ENCODE measurements at places on chromosomes 7 and 10.

DNA sequence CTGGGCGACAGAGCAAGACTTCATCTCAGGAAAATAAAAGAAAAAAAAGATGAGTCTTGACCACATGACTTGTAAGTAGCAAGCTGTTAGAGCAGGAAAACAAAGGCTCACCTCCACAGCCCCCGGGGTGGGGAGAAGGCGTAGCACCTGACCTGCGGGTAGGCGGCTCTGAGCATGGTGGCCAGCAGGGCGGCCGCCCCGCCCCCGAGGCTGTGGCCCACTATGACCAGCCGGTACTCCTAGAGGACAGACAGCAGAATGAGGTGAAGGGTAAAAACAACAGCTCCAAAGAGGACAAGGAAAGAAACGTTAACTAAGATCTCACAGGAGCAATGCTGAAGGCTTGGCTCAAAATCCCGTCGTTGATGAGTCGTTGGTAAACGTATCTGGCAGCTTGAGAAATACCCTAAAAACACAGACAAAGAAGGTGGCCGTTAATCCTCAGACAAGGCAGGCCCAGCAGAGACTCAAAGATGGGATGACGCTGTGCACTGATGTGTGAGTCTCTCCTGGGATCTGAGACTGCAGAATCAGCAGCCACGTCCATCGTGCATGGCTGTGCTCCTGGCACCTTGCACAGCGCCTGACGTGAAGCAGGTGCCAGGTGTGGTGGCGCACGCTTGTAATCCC, 31.1 kb downstream of the DAGLB start:
- no peak for DNase-seq

DNA sequence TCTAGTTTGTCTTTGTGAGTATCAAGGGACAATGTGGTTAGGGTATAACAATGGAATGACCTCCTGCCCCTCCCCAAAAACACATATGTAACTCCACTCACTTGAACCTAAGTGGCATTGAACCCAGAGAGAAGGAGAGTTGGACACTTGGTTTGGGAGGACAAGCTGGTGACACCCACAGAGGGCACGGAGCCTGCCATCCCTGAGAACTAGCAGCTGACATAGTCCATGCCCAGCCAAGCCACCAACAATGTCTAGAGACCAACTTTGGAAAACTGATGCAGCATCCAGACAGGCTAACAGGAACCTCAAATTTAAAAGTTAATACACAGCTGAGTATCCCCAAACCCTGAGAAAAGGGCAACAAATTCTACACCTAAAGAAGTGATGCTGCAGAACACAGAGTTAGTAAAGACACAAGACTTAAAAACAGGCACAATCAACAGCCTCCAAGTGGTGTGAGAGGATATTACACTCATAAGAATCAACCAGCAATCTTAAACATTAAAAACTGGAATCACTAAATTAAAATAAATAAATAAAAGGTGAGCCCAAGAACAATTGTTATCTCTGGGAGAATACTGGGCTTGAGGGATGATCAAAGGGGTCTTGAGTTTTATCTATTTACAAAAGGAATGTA, 27.2 kb downstream of the NUDCD3 start:
- DNase-seq = no peak

DNA sequence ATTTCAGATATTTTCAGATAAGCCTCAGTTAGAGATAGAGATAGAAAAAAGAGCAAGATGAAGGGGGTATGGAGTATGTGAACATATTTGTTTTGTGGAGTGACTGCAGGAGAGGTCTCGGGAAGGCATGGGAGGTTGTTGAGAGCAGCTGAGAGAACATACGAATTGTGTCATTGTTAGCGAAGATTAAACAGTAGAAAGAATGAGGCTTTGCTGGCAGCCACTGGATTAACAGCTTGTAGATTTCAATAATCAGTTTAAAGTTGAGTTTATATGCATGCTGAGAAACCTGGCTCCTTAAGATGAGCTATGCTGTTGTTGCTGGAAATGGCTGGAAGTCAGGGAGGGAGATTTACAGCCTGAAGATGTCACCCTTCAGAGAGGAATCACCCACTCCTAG, 100.9 kb upstream of the SORCS3 start:
- DNase-seq = no peak

DNA sequence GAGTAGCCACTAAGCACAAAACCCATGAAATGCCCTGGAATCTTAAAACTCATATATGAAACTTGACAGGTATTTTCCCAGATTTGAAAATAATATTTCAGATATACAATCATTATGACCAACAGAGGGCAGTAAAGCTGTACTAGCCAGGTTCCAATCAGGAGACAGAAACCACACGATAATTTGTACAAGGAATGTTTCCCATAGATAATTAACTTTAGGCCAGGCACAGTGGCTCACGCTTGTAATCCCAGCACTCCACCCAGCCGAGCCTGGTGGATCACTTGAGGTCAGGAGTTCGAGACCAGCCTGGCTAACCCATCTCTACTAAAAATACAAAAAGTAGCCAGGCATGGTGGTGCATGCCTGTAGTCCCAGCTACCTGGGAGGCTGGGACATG, 31.0 kb upstream of the NUB1 start:
- peak; percentile 24 for DNase-seq

DNA sequence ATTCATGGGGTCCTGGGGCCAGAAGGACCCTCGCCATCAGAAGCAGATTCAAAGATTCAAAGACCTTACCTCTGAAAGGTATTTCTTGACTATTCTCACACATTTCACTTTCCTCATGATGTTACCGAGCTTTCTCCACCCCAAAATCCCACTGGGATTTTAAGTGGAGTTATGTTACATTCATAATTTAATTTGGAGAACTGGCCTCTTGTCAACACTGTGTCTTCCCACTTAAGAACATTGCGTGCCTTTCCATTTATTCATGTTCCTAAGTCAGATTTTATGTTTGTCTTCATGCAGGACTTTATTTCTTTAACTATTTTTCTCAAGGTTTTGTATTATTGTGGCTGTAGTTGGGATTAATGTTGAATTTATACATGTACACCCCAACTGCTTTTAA, 123.5 kb upstream of the BMPER start:
- no peak for DNase-seq

DNA sequence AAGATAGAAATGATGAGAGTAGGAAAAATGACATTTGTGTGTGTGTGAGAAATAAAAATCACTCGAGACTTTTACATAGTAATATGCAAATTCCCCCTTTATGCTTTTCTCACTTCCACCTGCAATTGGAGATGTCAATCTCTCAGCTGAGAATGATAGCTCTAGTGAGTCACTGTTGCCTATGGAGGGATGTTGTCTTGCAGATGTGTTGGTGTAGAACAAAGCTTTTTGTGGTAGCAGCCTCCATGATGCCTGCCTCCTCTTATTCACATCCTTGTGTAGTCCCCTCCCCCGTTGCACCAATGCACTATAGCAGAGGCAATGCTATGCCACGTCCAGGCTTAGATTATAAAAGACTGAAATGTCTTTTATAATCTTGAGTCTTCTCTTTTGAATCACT, 33.8 kb downstream of the SPAG6 start:
- no peak for DNase-seq

- DNase-seq = no peak
These were observed 166.6 kb downstream of the VTI1A start for GRCh38 chr10:112613620-112614019.

GRCh38 chr7:1579481-1580421, 9.9 kb upstream of the PSMG3 start:
- peak; percentile 39 for DNase-seq

GRCh38 chr7:23184709-23185359, 3.0 kb downstream of the NUP42 start:
- DNase-seq = peak; percentile 7

GRCh38 chr7:69204943-69205342, 393.3 kb upstream of the AUTS2 start:
- no peak for DNase-seq

GRCh38 chr7:155425887-155426286, 32.0 kb upstream of the EN2 start:
- no peak for DNase-seq

GRCh38 chr7:80869821-80870751, 48.8 kb downstream of the SEMA3C start:
- DNase-seq = no peak

DNA sequence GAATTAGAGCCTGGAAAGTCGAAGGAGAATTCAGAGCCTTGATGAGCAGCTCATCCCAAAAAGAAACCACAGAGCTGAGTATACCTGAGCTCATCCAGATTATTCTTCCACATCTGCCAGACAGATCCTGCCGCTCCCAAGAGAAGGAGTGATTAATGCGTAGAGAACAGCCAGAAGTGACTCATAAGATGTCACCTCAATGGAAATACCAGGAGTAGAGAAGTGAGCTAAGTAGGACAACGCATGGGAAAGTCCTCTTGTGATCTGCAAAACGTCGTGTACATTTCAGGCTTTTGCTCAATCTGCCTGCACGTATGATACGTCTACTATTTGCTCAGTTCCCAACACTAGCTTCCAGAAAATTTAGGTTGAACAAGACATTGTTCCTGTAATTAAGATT, 230.5 kb upstream of the AUTS2 start:
- DNase-seq = no peak

DNA sequence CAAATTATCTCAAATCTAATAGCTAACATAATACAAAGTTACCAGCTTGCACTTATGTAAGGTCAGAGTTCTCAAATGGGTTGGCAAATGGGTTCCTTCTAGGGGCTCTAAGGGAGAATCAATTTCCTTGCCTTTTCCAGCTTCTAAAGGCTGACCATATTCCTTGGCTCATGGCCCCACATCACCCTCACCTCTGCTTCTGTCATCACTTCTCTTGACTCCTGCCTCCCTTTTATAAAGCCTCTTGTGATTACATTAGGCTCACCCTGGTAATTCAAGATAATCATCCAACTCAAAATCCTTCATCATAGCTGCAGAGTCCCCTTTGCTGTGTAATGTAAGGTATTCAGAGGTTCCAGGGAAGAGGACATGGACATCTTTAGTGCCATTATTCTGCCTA, 42.1 kb downstream of the CHN2 start:
- DNase-seq = no peak

GRCh38 chr7:157310676-157311185, 26.1 kb upstream of the DNAJB6 start:
- DNase-seq = no peak

GRCh38 chr7:121313220-121313792, 15.5 kb upstream of the WNT16 start:
- DNase-seq = no peak

DNA sequence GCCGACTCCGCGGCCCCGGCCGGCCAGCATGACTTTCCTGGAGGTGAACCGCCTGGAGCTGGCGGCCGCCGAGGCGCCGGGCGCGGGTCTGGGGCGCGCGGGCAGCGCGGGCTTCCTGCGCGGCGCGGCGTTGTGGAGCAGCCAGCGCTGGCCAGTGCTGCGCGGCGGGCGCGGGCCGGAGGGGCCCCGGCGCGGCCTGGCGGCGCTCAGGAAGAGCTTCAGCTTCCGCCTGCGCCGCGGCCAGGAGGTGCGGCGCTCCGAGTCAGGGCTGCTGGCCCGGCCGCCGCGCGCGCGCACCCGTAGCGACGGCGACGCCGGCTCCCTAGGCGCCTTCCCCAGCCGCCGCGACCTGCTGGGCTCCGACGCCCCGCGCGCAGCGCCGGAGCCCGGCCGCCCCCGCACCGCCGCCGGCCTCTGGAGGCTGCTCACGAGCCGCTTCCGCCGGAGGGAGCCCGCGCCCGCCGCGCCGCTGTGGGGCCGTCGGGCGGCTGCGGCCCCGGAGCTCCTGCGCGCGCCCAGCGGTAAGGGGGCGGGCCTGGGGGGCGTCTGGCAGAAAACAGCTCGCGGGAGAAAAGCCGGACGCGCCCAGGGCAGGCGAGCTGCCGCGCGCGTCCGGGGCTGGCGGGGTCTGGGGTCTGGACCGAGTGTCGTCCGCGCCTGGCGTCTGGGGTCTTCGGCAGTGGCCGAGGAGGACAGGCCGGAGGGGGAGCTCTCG, 29.0 kb downstream of the AGAP3 start:
- no peak for DNase-seq

DNA sequence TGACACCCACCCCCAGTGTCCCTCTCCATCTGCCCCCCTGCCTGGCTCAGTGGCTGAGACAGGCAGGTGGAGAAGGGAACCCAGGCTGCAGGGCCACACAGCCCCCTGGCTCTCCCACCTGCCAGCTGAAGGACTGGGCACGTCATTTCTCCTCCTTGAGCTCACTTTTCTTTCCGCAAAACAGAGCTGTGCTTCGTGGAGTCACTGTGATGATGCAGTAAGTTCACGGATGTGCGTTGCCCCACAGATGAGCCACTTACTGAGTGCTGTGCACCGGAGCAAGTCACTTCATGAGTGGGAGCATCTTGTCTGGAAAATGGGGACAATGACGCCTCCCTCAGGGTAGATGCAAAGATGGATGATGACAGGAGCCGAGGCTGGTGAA, 2.7 kb downstream of the OPN4 start:
- no peak for DNase-seq

GRCh38 chr10:12644380-12645144, 295.2 kb downstream of the CAMK1D start:
- DNase-seq = no peak

Data from AML-193 (cell line).